ENCODE measurements at places on chromosomes 6 and 20.

GRCh38 chr20:34875642-34876405 is 588 bp upstream of the ACSS2 start:
- DNase-seq = peak; percentile 92

DNA sequence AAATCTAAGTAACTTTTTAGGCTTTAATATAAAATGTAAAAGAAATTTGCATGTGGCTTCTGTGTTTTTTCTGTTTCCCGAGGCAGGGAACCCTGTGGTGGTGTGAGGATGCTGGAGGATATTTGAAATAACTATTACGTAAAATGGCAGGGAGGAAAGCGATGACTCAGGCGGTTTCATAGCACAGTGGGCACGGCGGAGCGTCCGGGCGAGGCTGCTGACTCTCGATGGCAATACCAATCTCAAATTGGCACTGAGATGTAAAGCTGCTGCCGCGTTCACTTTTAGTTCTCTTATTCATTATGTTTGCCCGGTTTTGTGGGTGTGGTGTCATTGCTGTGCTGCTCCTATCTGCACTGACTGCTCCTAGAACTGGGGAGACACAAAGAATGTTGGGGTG is 254.3 kb downstream of the THBS2 start:
- peak; percentile 8 for DNase-seq

DNA sequence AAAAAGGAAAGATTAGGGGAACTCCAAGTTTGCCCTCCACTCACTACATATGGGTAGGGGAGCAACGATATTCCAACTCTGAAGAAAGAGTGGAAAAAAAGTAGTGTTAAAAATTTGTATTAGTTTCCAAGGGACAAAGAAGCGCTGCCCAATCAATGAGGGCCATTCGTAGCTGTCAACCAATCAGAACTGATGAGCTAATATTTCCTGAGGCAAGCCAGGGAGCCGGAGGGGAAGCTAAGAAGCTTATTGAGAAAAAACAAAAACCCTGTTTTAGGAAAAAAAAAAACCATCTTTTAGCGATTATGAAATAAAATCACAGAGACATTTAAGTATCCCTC is 59.5 kb downstream of the TRIM38 start:
- DNase-seq = no peak

DNA sequence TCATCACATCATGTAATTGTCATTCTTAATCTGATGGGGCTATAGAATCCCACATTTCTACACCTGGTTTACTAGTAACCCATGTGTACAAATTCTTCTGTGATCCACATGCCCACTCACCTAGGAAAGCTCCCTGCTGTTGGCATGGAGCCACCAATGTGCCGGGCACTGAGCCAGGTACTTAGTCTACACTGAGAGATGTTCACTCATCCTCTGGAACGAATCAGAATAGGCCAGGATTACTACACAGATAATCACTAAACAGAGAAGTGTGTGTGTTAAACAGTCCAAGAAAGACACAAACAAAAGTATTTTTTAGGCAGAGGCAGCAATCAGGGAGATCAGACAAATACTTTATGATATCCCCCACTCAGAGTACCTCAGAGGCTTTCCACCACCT is 193.2 kb upstream of the VGLL2 start:
- no peak for DNase-seq

DNA sequence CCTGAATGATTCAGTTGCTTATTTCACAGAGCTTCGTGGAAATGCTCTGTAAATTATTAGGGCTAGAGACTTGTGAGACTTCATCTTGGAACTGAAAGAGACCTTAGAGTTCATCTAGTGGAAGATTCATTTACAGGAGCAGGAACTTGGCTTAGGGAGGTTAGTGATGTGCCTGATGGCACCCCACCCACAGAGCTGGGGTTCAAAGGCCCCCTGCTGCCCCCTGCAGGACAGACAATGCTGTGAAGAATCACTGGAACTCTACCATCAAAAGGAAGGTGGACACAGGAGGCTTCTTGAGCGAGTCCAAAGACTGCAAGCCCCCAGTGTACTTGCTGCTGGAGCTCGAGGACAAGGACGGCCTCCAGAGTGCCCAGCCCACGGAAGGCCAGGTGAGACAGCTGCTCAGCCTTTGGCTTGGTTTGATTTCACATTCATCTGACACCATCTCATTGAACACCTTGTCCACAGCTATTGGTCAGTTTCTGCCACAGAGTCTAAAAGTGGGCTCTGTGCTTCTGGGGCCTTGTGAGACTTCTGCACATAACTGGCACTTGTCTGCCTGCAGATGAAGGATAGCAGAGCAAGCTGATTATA is 25.1 kb downstream of the MYBL2 start:
- DNase-seq = no peak

DNA sequence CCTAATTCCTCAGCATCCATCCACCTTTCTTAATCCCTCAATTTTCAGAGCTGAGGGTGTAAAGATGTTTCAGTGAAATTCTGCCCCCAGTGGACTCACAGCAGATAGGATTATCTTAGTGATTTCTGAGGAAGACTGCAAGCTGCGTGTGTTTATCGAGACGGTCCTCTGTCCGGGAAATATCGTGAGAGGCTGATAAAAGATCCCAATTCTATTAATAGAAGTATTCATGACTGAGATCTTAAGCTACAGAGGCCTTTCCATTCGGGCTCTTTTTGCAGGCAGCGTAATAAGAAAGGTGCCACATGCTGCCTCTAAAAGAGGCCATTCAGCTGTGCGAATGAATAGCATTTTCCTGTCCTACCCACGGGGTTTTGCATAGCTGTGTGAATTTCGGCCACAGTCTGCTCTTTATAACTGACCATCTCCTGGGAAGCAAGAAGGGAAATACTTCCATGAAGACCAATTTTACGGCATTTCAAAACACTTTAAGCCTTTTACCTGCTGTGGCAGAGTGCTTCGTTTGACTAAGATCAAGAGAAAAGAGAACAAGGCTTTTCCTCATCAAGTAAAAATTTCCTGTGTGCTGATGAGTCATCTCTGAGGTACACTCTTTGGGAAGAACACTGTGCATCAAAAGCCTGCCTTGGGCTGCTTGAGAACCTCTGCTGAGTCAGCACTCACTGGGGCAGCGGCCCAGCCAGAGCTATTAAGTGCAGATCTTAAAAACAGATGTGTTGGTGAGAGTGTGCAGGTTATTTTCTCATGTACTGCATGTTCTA is 208.8 kb downstream of the ARHGAP18 start:
- DNase-seq = peak; percentile 92

GRCh38 chr20:51688600-51689244 is 79.5 kb downstream of the ATP9A start:
- no peak for DNase-seq

DNA sequence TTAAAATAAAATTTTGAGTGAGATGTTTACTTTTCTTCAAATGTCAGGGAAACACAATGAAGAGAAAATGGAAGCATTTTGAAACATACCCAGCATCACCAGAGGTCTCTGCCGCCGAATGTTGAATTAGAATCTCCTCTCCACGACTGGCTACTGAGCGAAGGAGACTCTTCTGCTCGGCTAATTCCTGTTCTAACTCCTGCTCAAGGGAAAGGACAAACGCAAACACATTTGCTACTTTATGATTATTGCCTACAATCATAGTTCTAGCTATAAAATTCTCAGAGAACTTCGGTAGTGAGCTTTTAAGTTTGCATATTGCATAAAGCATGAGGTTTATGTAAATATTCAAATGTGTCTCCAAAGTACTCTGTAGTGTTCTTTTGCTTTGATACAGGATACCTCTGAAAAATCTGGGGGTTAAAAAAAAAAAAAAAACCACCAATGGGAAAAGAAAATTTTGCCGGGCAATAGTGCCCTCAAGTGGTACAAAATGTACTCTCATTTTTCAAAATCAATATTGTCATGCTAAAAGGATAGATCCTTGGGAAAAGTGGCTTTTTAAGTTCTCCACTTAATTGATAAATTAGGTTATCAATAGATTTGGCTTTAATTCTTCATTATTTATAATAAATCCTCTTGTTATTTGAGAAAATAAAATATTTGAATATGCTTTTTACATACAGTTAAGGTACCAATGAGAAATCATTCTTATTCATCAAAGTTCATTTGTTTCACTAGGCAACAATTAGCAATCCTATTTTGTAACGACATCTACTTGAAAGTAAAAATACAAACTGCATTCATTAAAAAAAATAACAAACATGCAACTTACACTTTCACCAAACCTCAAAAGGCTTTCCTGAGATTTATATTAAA is 369.0 kb downstream of the SYNE1 start:
- DNase-seq = no peak

DNA sequence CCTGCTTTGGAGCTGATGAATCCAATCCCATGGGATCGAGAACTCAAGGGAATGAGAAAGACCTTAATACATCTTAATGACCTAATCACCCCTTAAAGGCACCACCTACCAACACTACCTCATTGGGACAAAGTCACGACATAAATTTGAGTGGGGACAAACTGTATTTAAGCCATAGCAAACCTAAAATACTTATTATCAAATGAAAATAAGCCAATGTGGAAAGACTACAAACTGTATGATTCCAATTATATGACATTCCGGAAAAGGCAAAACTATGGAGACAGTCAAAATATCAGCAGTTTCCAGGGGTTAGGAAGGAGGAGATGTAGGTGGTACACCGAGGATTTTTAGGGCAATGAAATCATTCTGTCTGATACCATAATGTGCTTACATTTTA is 53.3 kb upstream of the NCOA3 start:
- DNase-seq = no peak

GRCh38 chr6:48610846-48611245 is 499.8 kb upstream of the PTCHD4 start:
- no peak for DNase-seq

GRCh38 chr6:39319621-39320362 is 2.7 kb downstream of the KCNK16 start:
- no peak for DNase-seq

Measured in epithelial cell of prostate (primary cell).